Right forelimb (tissue), 1 donor: ENCODE measurements at places on chromosomes 2 and 18.

GRCh38 chr2:2834516-2835254 lies 503.6 kb upstream of the MYT1L start:
- DNase-seq = no peak

DNA sequence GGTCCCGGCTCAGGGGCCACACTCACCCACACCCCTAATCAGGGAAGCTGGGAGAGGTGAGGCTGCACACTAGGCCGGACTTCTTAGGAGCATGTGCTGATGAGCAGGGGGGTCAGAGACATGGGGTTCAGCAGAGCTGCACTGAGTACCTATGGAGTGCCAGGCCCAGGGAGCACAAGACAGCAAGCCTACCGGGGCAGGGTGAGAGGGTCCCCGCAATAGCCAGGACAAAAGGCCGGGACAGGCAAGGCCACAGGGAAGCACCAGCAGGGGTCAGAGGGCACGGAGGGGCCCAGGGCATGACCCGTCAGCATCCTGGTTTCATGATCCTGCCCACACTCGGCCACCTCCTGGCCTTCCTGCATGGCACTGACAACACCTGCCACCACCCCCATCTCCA lies 73.5 kb downstream of the TNS1 start:
- no peak for DNase-seq

DNA sequence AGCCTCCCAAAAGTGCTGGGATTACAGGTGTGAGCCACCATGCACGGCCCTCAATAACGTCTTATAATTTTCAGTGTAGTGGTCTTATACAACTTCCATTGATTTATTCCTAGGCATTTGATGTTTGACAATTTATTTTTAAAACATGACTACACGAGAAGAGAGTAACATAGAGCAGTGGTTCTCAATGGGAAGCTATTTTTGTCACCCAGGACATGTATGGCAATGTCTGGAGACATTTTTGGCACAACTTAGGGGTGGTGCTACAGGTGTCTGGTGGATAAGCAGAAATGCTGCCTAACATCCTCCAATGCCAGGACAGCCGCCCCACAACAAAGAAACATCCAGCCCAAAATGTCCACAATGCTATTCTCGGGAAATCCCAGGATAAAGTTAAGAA lies 12.7 kb upstream of the ANXA4 start:
- DNase-seq = no peak

DNA sequence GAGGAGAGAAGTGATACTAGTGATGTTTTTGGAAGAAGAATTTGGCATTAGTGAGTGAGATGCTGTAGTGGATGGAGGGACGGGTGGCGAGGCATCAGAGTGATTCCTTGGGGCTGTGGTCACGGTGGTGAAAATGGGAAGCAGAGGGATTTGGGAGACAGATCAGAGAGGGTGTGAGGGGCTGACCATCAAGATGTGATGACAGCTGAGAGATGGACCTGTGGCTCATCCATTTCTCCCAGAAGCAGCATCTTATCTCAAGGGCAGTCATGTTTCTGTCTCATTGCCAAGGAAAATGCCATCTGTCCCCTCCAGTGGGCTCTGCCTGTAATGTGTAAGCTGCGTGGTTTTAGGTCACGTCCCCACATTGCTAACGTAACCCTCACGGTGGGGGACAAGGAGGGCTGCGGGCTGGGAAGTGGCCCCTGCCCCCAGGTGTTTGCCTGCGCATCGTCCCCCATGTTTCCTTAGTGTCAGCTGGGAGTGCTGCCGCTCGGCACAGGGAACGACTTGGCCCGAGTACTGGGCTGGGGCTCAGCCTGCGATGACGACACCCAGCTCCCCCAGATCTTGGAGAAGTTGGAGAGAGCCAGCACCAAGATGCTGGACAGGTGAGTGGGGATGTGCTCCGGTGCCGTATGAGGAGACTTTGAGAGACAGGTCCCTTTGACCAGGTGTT lies 91.0 kb downstream of the DGKD start:
- no peak for DNase-seq

DNA sequence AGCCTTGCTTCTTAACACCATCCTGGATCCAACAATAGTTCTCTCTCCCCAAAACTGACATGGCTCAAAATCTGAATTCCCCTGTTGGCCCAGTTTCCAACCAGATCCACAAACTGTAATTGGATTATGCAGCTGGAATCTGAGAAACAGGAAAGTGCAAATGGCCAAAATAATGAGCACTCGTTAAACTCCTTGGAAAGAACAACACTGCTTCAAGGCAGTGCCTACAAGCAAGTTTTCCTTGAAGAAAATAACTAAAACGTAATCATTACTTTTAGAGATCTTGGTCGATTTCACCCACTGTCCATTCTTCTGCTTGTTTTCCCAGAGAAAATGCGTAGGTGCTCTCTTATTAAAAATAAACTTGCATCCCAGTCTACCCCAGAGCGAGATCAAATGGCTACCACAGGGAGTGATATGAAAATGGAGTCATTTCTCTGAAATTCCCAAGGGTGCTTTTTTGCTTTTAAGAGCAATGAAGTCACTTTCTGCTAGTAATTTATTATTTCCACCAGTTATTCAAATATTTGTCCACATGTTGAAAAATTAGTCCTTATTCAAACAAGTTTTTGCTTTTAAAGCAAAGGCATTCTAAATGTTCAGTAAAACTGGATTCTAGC lies 264.2 kb downstream of the C1D start:
- no peak for DNase-seq

DNA sequence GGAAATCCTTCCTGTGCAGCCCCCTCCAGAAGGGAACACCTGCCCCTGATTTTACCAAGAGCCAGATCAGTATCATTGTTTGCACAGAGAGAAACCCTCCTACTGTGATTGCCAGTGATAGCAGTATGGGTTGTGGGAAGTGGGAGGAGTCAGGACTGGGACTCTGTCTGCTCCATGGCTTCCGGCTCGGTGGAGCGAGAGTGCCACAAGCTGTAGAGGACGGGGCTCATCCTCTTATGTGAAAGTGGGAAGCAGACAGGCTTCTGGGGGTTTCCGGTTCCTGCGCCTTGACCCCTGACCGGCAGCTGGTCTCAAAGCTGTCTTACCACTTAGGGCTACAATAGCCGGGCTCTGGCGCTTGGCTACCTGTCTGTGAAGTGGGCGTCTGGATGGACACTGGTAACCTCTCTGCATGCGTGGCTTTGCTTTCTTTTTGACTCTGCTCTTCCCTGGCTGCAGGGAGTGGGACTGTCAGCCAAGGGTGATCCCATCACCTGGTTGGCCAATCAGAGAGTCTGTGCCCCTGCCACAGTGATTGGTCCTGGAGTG lies 79.7 kb downstream of the BCL2L11 start:
- DNase-seq = no peak

DNA sequence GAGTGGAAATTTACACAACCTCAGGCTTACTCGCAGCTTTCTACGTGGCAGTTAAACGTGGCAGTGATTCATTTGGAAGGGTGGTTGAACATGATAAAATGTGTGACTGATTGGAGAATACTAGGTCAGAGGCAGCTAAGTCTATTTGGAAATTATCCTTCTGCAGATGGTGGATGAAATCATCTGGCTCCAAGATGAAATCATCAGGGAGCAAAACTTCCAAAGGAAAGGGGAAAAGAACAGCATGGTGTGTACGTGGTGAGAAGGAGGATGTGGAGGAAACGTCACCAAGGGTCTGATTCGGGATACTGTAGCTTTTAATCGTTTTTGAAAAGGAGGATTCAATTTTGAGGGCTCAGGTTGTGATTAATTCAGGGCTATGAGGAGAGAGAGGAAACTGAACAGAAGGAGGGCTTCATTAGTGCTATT lies 47.9 kb downstream of the COL3A1 start:
- no peak for DNase-seq

DNA sequence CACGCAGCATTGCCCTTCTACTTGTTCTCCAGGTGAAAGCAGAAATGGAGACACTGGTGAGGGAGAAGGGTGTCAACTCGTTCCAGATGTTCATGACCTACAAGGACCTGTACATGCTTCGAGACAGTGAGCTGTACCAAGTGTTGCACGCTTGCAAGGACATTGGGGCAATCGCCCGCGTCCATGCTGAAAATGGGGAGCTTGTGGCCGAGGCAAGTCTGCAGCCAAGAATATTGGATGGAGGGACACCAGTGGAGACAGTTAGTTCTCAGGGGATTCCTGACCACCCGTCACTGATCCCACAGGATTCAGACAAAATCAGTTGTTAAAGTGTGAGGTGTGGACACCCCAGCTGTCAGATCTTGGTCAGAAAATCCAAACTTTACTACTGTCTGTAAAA lies 43.2 kb upstream of the MAPRE3 start:
- DNase-seq = peak; percentile 28

DNA sequence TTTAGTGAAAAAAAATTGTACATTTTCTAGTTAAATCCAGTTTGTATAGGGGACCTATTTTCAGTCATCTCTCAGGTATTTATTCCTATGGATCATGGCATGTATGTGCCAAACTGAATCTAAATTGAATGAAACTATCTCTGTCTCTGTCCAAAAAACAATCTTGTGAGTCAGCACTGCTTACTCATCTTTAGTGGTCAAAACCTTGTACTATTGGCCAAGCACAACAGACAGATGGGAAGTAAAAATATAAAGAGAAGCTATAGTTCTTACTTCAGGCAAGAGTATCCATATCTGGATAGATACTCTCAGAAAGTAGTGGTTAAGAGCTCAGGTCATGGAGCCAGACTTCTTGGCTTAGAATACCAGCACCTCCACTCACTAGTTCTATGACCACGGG lies 76.0 kb upstream of the KLHL14 start:
- no peak for DNase-seq

- DNase-seq = no peak
Observed at GRCh38 chr18:48621815-48622555, 83.2 kb downstream of the CTIF start.

DNA sequence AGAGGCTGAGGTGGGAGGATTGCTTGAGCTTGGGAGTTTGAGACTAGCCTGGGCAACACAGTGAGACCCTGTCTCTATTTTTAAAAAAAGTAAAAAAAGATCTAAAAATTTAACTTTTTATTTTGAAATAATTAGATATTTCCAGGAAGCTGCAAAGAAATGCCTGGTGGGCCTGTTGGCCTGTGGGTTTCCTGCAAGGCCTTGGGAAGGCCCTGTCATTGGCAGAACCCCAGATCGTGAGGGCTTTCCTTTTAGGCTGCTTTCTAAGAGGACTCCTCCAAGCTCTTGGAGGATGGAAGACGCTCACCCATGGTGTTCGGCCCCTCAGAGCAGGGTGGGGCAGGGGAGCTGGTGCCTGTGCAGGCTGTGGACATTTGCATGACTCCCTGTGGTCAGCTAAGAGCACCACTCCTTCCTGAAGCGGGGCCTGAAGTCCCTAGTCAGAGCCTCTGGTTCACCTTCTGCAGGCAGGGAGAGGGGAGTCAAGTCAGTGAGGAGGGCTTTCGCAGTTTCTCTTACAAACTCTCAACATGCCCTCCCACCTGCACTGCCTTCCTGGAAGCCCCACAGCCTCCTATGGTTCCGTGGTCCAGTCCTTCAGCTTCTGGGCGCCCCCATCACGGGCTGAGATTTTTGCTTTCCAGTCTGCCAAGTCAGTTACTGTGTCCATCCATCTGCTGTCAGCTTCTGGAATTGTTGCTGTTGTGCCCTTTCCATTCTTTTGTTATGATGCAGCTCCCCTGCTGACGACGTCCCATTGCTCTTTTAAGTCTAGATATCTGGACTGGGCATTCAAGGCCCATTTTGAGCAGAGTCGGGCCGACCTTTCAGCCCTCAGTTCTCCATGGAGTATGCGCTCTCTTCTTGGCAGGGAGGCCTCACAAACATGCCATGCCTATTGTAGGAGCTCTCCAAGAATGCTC lies 6.6 kb downstream of the PROC start:
- DNase-seq = no peak

DNA sequence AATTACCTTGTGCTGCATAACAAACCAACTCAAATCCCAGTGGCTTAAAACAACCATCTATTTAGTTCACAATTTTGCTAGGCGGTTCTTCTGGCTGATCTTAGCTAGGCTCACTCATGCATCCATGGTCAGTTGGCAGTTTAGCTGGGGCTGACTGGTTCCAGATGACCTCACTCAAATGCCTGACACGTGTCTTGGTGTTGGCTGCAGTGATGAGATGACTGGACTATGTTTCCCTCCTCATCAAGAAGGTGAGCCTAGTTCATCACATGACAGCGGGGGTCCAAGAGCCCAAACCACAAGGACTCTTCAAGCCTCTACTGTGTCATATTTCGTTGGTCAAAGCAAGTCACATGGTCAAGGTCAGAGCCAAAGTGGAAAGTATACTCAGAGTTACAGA lies 42.7 kb upstream of the ACTR3 start:
- no peak for DNase-seq

DNA sequence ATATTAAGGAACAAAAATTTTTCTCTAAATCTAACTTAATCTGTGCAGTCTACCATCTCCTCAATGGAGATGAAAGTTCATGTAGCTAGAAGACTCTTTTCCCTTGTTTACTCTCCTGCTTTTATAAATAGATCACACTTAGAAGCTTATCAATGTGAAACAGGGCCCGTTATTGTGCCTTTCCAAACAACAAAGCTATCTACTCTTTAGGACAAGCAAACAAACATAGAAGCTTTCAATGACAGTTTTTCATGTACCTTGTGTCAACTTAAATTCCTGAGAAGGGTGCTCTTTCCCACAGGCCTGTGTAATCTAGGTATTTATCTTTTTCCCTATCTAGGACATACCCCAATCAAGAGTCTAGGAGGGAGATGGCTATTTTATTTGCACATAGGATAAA lies 247.8 kb upstream of the CWC22 start:
- DNase-seq = no peak

DNA sequence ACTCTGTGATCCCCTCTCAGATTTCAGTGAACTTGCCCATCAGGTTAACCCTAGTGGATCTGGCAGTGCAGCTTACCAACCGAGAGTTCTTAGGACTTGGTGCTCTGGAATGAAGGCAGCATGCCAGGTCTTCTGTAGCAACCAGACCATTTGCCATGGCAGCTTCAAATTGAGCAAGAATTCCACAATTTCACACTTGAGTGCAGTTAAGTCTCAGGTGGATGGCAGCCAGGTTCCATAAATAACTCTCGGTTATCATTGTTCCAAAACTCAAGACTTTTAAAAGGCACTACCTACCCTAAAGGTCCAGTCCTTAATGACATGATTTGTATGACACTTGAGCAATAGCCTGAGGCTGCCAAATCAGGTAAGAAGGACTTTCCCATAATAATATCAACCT lies 48.1 kb downstream of the GALNT3 start:
- no peak for DNase-seq

GRCh38 chr2:202514732-202515131 lies 120.0 kb upstream of the FAM117B start:
- no peak for DNase-seq

DNA sequence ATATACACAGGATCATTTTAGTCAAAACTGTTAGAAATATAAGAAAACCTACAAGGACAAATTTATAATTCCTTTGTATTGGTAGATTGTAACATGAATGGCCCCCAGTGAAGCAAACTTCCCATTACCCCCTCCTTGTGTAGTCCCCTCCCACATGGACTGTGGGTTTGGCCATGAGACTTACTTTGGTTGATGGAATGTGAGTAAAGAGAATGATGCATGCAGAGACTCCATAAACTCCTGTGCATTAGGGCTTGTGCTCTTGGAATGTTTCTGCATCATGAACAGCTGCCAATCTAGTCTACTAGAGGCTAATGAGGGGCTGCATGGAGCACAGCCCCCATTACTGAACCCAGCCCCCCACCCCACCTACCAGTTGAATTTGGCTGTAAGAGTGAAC lies 8.3 kb upstream of the TGFA start:
- DNase-seq = no peak

- no peak for DNase-seq
Observed at GRCh38 chr2:113316085-113316484, 37.4 kb upstream of the PAX8 start.

- DNase-seq = no peak
Observed at GRCh38 chr2:16262526-16263178, 322.3 kb downstream of the MYCN start.

- no peak for DNase-seq
Observed at GRCh38 chr2:15287447-15288184, 273.5 kb downstream of the NBAS start.

GRCh38 chr2:36397728-36398413 lies 42.3 kb downstream of the CRIM1 start:
- no peak for DNase-seq
